ENCODE measurements at places on chromosomes 7 and 10. TPM values are rescaled to one million over a fixed set of nuclear protein-coding genes. Genes with fewer than 3 reads are reported as not detected.

ADIRF gene
- polyA plus RNA-seq = not detected

FAM25C gene
- not detected for polyA plus RNA-seq

GTF2IRD2 gene
- polyA plus RNA-seq = 9.5 TPM

SPRN gene
- polyA plus RNA-seq = 0.10 TPM

CABCOCO1 gene
- polyA plus RNA-seq = not detected

CCL24 gene
- not detected for polyA plus RNA-seq

TFPI2 gene
- not detected for polyA plus RNA-seq

SPAG6 gene
- polyA plus RNA-seq = 0.18 TPM

COMTD1 gene
- 35.0 TPM for polyA plus RNA-seq

CFAP43 gene
- not detected for polyA plus RNA-seq

RAPGEF5 gene
- not detected for polyA plus RNA-seq

SAP25 gene
- polyA plus RNA-seq = 0.47 TPM

LRRN3 gene
- polyA plus RNA-seq = 1.6 TPM

TEX36 gene
- not detected for polyA plus RNA-seq

NAT16 gene
- polyA plus RNA-seq = not detected

DYDC2 gene
- not detected for polyA plus RNA-seq

ADAM22 gene
- polyA plus RNA-seq = not detected

CALN1 gene
- polyA plus RNA-seq = not detected

PPIA gene
- polyA plus RNA-seq = 4,149 TPM

CLEC2L gene
- polyA plus RNA-seq = not detected

PHKG1 gene
- 0.41 TPM for polyA plus RNA-seq

TYSND1 gene
- 17.3 TPM for polyA plus RNA-seq

ABCC2 gene
- 0.31 TPM for polyA plus RNA-seq

GPR26 gene
- polyA plus RNA-seq = not detected

NEURL1 gene
- polyA plus RNA-seq = 0.38 TPM

HTR5A gene
- polyA plus RNA-seq = not detected

RPEL1 gene
- not detected for polyA plus RNA-seq

ANKRD30A gene
- polyA plus RNA-seq = not detected

GPR85 gene
- polyA plus RNA-seq = not detected

PITX3 gene
- polyA plus RNA-seq = not detected

ARHGAP12 gene
- 12.4 TPM for polyA plus RNA-seq

MRPS17 gene
- 19.1 TPM for polyA plus RNA-seq

NKX6-2 gene
- polyA plus RNA-seq = 0.82 TPM

CACUL1 gene
- 25.9 TPM for polyA plus RNA-seq

INTS15 gene
- 30.4 TPM for polyA plus RNA-seq

PDZD7 gene
- polyA plus RNA-seq = 1.1 TPM

SBDS gene
- 77.4 TPM for polyA plus RNA-seq

PNLIPRP2 gene
- not detected for polyA plus RNA-seq

HABP2 gene
- not detected for polyA plus RNA-seq

CTTNBP2 gene
- not detected for polyA plus RNA-seq

MUC12 gene
- 0.44 TPM for polyA plus RNA-seq

GNGT1 gene
- not detected for polyA plus RNA-seq

DRGX gene
- not detected for polyA plus RNA-seq

MBL2 gene
- polyA plus RNA-seq = not detected

CDH23 gene
- 0.74 TPM for polyA plus RNA-seq

ABLIM1 gene
- 101 TPM for polyA plus RNA-seq
